Astrocyte of the cerebellum (primary cell): ENCODE measurements at places on chromosomes 1 and 21.
A peak's percentile ranks its signal among the peaks of the same experiment; 100 is the strongest.

GRCh38 chr1:175000697-175001187 is 995 bp downstream of the CACYBP start:
- no peak for DNase-seq

DNA sequence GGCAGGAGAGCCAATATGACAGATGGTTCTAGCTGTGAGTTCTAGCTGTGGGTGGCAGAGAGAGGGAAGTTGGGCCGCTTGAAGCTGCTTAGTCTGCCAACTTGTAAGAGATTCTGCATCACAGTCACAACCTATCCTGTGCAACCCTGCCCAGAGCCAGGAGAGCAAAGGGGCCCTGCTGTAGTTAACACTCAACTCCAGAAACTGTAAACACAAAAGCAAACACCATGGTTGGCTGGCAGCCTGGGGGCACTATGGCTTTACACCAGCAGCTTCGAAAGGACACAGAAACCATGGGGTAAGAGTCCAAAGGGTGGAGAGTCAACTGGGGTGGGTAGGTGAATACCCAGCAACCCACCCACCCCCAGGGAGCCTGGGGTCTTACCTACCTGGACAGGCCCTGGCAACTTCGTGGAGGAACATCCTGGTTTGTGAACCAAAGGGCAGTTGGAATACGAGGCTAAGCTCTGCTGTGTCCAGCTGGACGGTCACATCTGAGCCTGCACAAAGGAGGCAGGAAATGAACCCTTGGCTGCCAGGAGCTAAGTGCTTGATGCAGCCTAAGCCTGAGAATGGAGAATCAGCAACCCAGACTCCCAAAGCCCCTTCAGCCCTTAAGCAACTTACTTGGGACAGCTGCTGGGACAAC is 6.4 kb downstream of the INPP5B start:
- DNase-seq: no peak

- no peak for DNase-seq
These were observed 108.4 kb upstream of the TMEM51 start for GRCh38 chr1:15045123-15045522.

DNA sequence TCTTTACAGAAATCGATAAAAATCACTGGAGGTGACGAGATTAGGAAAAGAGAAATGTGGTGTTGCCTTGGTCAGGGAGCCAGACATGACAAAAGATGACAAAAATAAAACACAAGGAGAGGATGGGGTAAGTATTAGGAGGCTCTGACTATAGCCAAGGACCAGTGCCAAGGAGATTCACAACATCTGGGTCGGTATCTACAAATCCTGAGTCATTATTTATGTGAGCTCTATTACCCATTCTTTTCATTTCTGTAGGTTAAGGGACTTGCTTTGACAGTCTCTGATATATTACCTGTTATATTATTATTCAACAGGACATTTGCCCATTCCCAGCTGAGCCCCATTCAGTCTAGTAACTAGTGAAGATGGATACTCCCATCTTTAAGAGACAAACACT is 120.8 kb downstream of the TYW3 start:
- DNase-seq: no peak

GRCh38 chr1:81666586-81666985 is 134.1 kb upstream of the ADGRL2 start:
- no peak for DNase-seq

DNA sequence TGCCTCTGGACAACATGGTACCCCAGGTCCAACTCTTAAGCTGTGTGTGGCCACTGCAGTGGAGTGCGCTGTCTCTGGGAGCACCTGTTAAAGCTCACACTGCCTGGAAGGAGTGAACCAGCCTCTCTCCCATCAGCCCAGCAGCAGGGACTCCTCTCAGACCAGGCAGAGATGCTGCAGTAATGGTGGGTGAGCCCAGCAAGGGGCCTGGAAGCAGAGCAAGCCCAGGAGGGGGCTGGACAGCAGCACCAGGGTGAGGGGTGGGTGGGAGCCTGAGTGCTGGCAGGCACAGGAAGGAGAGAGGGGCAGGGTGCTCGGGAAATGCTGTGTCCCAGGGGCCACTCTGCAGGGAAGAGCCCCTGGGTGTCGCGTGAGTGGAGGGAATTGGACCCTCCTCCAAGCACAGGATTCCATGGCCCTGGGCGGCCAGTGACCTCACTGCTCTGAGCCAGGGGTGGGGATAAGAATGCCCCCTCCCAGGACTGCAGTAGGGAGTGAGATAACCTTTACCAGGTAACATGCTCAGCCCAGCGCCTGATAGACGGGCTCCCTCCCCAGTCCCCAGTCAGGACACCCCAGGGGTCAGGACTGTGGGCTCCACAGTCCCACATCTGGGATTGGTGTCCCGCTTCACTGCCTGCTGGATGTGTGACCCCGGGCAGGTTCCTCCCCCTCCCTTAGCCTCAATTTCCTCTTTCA is 313.1 kb downstream of the MATN1 start:
- no peak for DNase-seq

DNA sequence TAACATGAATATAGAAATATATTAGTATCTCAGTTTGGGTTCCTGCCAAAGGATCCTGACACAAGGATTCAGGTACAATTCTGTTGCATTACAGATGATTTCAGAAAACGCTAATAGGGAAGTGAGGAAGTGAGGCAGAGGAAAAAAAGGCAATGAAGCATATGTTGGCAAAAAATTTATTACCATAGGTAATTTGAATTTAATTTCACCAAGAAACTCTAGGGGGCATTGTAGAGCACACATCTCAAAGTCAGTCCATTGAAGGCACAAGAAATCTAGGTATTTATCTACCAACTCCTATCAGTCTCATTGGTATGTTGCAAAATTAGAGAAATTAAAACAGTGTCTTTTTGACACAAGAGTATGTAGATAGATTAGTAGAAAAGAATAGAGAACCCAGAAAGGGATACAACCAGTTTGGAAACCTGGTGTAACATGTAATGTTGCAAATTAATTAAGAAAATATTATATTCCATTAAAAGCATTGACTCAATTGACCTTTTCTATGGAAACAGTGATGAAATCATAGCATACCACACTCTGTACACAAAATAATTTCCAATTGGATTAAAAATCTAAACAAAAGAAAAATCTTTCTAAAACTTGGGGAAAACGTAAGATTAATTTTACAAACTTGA is 104.9 kb upstream of the SNX7 start:
- DNase-seq: no peak

GRCh38 chr1:222009105-222009730 is 267.3 kb upstream of the DUSP10 start:
- DNase-seq: no peak

DNA sequence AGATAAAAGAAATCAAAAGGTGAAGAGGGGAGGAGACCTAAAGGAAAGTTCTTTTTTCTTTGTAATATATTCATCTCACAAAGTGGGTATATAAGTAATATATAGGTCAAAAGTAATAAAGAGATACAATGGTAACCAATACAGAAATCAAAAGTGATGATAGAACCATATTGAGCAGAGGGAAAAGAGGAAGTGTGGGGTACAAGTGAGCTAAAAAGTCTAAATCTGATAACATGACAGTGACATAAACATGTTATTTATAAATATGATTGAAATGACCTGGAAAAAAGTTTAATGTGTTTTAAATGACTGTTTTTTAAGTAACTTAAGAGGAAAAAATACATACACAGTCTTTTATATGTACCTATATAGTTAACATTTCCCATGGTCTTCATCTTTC is 70.5 kb downstream of the MRPL39 start:
- no peak for DNase-seq

DNA sequence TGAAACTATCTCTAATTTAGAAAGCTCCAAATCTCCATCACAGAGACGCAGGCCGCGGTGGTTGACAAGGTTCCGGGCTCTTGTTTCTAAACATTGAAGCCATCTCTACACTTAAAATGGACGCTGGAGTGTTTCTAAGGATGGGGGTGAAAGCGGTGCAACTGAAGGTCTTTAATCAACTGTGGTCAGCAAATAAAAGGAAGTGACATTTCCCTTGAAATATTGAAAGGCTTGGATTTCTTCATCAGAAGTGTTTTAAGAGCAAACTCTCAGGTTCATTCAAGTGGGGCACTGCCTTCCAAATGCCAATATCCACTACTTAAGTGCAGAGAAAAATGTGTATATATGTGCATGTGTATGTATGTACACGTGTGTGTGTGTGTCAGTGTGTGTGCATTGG is 117.3 kb downstream of the KAZN start:
- DNase-seq: no peak

- no peak for DNase-seq
These were observed 3.0 kb upstream of the CD34 start for GRCh38 chr1:207913951-207914350.

GRCh38 chr1:89943846-89944781 is 50.8 kb upstream of the ZNF326 start:
- no peak for DNase-seq

DNA sequence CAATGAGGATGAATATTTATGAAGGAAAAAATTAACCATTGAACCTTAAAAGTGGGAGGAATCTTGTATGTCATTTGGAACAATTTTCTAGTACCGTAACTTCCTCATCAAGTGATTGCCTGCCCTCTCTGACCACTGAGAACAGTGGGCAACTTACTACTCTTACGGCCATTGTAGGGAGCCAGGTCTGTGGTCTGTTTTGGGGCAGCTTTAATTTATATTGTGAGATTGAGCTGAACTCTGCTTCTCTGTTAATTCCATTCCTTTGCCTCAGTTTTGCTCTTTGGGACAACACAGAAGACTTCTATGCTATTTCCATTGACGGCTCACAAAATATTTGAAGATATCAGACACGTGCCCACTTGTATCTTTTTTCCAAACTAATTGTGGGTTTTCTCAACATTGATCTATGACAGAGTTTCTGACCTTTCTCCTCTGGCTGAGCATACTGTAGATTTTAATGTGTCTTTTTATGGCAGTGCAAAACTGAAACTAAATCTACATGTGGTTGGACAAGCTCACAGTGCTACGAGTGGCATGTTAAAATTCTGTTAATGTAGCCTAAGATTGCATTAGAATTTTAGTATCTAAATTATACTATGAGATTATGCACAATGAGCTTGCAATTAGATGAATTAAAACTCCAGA is 27.8 kb upstream of the ZNF281 start:
- DNase-seq: no peak

- no peak for DNase-seq
These were observed 267.0 kb downstream of the DNM3 start for GRCh38 chr1:172108161-172108893.

- no peak for DNase-seq
These were observed 8.0 kb upstream of the TNFRSF14 start for GRCh38 chr1:2548068-2548589.

- no peak for DNase-seq
These were observed 38.0 kb upstream of the HLX start for GRCh38 chr1:220841293-220841692.

DNA sequence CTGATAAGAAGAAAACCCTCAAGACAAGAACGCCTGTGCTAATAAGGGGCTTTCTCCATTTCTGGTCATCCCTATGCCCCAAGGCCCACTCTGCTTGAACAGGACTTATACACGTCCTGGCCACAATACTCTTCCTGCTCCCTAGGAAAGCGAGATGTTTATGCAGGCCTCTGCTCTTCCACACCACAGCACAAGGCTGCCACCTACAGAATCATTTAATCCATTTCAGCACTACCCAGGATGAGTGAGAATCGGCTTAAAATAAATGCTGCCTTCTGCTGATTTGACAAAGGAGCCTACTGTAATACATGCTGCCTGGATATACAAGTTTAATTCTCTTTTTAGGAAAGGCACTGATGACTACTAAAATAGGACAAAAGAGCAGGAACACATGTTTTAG is 29.4 kb downstream of the FRRS1 start:
- peak; percentile 62 for DNase-seq

GRCh38 chr1:234779160-234779538 is 169.2 kb upstream of the IRF2BP2 start:
- no peak for DNase-seq
